ENCODE measurements at places on chromosomes 16 and 17.

DNA sequence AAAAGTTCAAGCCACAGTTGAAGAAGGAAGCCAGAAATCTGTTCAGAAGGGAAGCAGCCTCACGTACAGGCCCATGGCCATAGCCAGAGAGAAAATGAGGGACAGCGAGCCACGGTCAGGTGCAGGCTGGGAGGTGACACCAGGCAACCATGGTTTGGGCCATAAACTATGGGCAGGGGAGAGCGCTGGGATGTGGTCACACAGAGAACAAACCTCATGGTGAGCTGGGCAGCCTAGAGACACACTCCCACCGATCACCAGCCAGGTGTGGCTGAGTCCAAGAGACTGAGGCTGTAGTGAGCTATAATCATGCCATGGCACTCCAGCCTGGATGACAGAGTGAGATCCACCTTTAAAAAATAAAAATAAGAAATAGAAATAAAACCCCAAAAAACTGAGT, 76.5 kb downstream of the NETO2 start:
- no peak for DNase-seq

- DNase-seq: no peak
Measured at GRCh38 chr16:80440667-80441066, 100.1 kb upstream of the DYNLRB2 start.

GRCh38 chr17:38768417-38768816, 15.9 kb downstream of the PSMB3 start:
- DNase-seq: no peak

DNA sequence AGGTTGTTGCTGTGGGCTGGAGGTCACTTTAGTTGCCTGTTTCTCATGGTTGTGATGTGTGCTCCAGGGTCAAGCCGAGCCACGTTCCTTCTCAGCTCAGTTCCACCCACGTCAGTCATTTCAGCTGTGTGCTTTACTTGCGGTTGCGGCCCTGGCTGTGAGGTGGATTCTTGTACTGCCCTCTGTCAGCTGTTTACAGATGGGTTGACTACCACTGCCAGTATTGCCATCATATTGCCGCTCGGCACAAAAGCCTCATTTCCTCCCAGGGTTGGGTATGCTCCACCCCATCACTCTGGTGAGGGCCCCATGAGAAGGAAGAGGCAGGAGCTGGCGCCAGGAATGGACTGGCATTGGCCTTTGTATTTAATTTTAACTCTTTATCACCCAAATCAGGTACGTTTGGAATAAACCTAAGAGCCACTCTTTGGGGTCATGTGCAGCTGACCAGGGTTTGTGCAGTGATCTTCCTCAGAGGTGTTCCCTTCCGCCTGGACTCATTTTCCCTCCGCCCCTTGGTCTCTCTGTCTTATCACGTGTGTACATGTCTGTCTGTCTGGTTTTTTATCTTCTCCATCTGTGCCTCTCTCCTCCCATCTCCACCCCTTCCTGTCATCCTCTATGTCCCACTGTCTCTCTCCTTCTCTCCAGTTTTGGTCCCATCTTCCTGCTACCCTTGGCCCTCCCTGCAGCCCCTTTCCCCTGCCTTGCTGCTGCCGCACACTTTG, 25.0 kb downstream of the METTL22 start:
- no peak for DNase-seq

DNA sequence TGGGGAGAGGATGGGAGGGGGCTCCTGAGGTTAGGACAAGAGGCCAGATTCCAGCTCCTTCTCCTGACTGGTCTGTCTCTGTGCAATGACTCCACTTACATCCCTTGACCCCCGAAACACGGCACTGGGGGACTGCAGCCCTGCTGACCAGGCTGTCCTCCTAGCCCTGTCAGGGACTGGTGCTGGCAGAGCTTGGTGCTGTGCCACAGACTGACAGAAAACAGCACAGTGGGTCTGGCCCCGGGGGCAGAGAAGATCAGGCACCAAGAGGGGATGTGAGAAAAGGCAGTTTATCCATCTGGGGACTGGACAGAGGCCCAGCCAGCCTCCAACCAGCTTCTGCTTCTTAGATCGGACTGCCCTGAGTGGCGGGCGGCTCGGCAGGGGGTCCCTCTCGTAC, 19.4 kb downstream of the SLC38A7 start:
- DNase-seq: no peak

GRCh38 chr17:82339634-82340580, 6.3 kb upstream of the SECTM1 start:
- DNase-seq: no peak

- DNase-seq: no peak
Measured at GRCh38 chr17:76480632-76481031, 13.2 kb downstream of the AANAT start.

DNA sequence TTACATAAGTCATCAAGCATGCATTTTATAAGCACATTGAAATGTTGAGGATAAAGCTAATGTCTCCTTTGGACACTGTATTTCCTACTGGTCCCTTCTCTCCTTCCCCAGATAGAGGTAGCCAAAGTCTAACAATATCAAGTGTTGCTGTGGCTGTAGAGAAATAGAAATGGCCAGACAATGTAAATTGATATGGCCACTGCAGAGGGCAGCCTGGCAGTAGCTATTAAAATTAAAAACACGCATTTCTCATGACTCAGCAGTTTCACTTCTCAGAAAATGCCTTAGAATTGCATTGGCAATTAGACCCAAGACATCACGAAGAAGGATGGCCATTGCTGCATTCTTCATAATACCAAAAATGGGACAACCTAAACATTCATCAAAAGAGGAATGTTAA, 46.8 kb upstream of the MRTFB start:
- DNase-seq: peak; percentile 52

DNA sequence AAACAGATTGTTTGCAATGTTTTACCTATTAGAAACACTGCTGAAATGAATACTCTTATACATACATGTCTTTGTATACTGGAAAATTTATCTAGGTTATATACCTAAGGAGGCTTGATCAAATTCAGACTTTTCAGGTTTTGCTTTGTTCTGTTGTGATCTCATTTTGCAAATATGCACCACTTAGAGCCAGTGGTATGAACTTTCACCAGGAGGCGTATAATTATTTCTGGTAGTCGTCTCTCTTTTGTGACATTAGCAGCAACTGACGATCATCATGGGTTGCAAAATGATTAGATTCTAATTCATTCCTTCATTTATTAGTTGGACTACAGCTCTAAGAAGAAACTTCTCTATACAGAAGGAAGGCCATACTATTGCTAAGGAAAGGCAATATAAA, 26.9 kb downstream of the AP1G1 start:
- no peak for DNase-seq

DNA sequence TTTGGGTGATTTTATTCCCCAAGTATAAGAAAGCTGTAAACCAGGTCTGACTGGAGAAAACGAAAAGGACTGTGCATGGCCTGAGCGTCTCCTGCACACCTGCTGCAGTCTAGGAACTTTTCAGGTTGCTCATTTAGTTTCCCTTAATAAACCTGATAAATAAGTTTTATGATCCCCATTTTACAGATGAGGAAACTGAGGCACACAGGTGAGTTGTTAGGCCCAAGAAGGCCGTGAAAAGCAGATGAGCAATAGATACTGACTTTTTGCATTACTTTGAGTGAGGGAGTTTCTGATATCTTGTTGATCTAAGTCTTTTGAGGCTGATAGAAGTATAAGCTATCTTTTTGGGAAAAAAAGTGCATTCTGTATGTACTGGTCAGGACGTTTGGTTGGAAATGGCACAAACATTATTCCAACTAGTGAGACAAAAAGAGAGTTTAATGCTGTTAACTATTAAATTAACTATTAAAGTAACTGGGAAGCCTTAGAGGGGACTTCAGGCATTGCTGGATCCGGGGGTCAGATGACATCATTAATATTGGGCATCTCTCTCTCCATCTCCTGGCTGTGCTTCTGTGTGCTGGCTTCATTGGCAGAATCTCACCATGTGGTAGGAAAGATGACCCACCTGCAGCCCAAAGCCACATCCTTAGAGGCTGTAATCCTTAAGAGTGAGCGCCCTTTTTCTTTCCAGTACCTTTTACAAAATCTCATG, 163.4 kb downstream of the CMIP start:
- DNase-seq: no peak

GRCh38 chr17:56884483-56885311, 29.2 kb downstream of the TRIM25 start:
- DNase-seq: no peak

GRCh38 chr17:47267354-47267828, 13.8 kb downstream of the ITGB3 start:
- DNase-seq: no peak

- no peak for DNase-seq
Measured at GRCh38 chr17:73588891-73589290, 55.4 kb downstream of the SDK2 start.

DNA sequence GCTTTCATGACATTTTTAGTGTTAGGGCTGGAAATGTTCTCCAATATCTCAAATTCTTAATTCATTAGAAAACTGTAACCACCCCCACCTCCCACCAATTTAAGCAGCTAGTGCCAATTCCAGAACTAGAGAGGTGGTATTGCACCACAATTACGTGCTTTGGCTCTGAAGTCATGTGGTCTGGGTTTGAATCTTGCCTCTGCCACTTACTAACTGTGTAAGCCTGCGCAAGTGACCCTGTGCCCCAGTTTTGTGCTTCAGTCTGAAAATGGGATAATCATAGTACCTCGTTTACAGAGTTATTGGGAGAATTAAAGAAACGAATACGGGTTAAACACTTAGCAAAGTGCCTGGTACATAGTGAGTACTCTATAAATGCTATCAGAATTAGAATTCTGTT, 14.2 kb upstream of the MPHOSPH6 start:
- DNase-seq: no peak

GRCh38 chr17:245020-245419, 63.6 kb upstream of the DOC2B start:
- DNase-seq: no peak

- DNase-seq: no peak
Measured at GRCh38 chr16:14497245-14498082, 132.6 kb downstream of the PARN start.
